ENCODE measurements at places on chromosomes 5 and 9. TPM values are rescaled to one million over a fixed set of nuclear protein-coding genes. Genes with fewer than 3 reads are reported as not detected.

GRCh38 chr9:10268531-10269485 lies 344.0 kb downstream of the PTPRD start:
- DNase-seq: no peak

GRCh38 chr5:84184857-84185256 lies 199.8 kb downstream of the EDIL3 start:
- DNase-seq: no peak

DNA sequence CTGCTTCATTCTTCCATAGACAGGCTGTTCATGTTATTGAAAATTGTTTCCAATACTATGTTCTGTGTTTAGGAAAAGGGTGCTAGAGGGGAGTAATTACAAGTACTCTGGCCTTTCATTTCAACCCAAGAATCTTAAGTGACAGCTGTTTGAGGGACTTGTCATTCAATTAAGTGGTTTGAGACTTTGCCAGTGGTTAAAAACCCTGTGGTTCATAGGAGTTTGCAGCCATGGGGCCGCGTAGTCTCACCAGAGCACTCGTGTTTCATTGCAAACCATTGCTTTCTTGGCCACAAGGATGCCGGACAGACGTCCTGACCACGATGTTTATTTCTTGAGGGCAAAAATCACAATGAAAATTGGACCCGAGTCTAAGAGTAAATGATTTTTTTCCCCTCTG lies 248.8 kb downstream of the NNT start:
- no peak for DNase-seq

GRCh38 chr9:18173923-18174322 lies 300.0 kb upstream of the ADAMTSL1 start:
- DNase-seq: no peak

DNA sequence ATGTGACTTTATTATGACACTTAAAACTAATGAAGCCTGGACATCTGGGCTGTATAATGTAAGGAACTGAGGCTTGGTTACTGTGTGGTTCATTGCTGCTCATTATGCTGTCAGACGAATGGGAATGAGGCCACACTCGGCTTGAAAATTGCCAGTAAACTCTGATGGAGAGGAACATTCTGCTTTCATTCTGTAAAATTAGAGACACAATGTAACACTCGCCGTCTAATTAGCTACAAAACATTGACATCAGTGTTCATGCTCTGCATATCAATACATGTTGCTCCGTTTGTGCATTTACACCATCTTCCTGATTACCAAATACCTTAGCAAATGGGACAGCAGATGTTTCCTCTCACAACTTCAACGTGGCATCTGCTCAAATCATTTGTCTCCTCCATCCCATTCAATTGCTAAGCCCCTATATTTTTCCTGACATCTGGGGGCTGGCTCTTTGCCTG lies 133.0 kb downstream of the SLC28A3 start:
- DNase-seq: no peak

DNA sequence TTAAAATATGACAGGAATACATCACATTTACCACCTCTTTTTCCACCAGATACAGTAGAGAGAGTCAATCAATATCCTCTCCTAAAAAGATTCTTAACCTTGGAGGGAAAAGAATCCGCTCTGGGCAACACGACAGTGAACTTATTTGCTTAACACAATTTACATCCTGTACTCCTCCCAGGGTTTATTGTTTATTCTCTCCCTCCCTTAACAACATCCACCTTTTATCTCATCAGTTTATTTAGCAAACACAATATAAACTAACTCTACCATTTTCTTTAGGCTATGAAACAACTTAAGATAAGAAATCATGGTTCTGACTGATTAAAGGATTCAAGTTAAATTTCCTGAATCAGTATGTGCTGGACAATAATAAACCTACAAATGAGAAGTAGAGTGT lies 50.9 kb downstream of the CERT1 start:
- DNase-seq: no peak

GRCh38 chr5:139930406-139930805 lies 112.7 kb downstream of the NRG2 start:
- no peak for DNase-seq

DNA sequence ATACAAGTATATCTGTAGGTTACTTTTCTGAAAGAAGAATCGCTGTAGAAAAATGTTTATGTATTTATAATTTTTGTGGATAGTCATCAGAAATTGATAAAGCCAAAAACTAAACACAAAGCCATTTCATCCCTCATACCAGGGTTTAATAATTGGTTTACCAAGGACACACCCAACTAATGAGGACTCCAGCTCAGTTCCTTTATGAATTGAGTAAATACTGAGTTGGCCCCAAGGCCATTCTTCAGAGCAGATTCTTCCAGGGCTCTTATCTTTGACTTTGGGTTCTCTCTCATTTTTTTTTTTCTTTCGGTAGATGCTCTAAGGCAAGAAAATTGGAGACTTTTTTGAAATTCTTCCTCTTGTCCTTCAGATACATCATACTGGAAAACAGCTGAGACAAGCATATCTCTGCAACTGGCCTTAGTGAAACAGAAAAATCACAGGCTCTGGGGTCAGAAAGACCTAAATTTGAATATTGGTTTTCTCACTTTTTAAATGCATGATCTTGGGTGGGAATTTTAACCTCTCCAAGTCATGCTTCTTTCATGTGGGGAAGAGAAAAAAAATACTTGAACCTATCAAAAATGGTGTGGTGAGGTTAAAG lies 401.8 kb downstream of the ARHGEF28 start:
- DNase-seq: no peak

DNA sequence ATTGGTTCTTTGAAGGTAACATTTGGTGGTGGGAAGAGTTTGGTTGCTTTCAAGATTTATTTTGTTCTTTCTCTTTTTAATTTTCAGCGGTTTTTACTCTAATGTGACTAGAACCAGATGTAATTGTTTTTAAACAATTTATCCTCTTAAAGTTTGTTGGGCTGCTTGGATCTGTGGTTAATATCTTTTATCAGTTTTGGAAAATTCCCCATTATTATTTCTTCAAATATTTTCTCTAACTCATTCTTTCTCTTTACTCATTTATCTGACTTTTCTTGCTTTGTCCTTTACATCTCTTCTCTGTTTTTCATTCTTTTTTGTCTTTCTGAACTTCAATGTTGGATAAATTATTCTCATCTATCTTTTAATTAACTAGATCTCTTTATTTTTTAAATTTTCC lies 29.9 kb downstream of the FCHO2 start:
- DNase-seq: no peak

DNA sequence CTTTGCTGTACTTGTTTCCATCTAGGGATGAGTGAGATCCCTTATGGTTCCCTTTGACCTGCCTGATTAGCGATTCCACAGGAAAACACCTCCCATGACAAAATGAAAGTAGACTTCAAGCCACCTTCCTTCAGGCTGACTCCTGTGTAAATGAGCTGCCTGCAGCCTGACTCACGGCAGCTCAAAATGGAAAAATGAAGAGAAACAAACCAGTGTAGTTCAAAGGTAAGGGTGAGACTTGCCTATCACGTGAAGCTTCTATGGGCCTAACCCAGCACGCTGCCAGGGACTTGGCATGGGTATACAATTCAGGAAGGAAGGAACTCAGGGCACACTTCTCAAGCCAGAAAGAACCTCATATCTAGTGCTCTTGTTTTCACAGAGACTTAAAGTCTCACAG lies 110.1 kb upstream of the LRRTM2 start:
- no peak for DNase-seq

GRCh38 chr9:8821910-8822666 lies 1022.5 kb upstream of the DMAC1 start:
- DNase-seq: no peak

GRCh38 chr5:68303754-68304420 lies 88.3 kb downstream of the PIK3R1 start:
- no peak for DNase-seq

BASP1 gene
- 0.33 TPM for total RNA-seq

LCN2 gene
- total RNA-seq: not detected

NR2F1 gene
- not detected for total RNA-seq

GRIN3A gene
- total RNA-seq: not detected

SPAAR gene
- total RNA-seq: not detected

CDH9 gene
- total RNA-seq: not detected

GPR151 gene
- not detected for total RNA-seq
